ENCODE measurements at places on chromosomes 4 and X.

DNA sequence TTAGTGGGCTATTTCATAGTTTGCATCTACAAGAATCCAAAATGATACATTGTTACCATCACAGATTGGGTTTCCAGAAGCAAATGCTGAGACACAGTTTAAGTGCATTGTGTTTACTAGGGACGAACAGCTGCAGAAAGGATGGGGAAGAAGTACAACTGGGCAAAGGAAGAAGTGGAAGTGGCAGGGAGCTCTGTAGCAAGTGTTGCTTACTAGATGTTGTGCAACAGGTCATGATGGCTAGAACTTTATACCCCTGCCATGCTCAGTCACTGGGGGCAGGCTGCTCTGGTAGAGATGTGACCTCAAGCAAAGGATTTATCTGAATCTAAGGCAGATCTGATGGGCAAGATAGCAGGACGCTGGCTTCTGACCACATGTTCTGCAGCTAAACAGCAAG is 76.1 kb upstream of the EMCN start:
- DNase-seq = no peak

DNA sequence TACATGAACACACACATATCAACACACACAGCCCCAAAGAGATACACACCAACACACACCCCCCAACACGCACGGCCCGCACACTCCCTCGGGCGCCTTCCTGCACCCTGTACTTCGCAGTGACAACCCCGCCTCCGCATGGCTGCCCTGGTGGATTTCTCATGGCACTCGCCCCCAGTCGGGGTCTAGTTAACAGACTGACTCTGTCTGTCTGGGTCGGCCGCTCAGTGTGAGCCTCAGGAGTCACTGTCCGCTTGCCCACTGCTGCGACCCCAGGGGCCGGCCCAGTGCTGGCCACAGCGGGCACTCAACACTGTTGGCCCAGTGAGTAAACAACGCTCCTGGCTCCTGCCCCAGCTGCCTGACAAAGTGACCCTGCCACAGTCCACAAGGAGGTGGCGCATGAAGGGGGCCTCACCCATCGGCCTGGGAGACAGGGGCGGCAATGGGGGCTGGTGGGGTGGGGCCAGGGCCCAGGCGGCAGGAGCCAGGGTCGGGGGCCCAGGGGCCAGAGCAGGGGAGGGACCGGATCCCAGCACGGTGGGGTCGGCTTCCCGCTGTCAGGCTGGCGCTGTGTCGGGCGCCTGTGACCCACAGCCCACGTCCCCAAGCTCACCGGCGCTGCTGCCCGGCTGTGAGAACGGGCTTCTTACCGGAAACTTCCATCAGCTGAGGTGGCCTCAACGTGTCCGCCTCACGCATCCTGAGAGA is 40.2 kb upstream of the MAN2B2 start:
- no peak for DNase-seq

DNA sequence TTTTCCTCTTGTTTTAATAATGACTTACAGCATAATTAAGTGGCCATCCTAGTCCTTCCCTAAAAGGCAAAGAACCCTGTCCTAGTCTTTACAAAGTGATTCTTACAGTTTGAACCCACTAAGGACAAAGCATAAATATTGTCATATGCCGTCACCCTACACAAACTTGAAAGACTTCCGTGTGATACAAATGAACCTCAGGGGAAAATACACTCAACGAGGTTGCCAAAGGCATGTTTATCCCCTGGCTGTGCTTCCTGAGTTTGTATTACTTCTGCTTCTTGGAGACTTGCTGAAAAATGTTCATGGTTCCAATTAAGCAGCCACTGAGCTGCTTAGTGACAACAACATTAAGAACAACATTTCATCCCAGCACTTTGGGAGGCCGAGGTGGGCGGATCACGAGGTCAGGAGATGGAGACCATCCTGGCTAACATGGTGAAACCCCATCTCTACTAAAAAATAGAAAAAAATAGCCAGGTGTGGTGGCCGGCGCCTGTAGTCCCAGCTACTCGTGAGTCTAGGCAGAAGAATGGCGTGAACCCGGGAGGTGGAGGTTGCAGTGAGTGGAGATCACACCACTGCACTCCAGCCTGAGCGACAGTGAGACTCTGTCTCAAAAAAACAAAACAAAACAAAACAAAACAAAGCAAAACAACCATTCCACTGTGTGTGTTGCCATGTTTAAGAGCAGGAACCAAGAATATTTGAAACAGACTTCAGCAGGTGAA is 16.2 kb downstream of the RASSF6 start:
- DNase-seq = no peak

DNA sequence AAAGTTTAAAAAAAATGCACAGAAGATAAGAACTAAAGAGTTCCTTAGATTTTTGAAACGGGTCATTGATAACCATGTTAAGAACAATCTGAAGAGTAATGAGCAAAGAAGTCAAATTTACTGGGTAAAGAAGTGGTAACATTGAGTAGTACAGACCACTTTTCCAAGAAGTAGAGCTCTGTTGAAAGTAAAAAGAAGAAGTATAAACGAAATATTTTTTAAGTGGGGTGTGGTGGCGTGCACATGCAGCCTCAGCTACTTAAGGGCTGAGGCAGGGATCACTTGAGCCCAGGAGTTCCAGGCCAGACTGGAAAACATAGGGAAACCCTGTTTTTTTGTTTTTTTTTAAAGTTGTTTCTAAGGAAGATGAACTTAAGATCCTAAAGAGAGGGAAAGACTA is 68.5 kb downstream of the UBA6 start:
- DNase-seq = no peak

GRCh38 chrX:103554687-103555424 is 30.5 kb upstream of the TCEAL4 start:
- peak; percentile 64 for DNase-seq

DNA sequence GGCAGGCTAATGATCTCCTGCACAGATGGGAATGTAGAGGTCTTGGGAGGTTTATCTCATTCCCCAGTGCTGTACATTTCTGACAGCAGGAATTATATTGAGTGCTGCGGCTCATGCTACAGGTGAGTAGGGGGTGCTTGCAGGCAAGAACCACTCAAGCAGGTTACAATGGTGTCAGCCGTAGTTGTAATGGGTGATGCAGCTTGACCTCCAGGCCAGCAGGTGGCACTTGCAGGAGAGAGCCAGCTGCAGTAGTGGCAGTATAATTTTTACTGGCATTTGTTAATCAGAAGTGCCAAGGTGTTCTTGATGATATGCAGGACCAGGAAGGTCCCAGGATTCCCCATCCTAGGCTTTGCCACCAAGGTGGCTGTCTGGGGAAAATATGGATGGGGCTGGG is 759.6 kb upstream of the NDST4 start:
- no peak for DNase-seq
